Stimulated activated CD4-positive, alpha-beta T cell treated with anti-CD3 and anti-CD28 coated beads, Interleukin-1b, Interleukin-23, amount 100 ng/mL, for 1 hour (primary cell): ENCODE measurements at places on chromosomes 4 and X.

DNA sequence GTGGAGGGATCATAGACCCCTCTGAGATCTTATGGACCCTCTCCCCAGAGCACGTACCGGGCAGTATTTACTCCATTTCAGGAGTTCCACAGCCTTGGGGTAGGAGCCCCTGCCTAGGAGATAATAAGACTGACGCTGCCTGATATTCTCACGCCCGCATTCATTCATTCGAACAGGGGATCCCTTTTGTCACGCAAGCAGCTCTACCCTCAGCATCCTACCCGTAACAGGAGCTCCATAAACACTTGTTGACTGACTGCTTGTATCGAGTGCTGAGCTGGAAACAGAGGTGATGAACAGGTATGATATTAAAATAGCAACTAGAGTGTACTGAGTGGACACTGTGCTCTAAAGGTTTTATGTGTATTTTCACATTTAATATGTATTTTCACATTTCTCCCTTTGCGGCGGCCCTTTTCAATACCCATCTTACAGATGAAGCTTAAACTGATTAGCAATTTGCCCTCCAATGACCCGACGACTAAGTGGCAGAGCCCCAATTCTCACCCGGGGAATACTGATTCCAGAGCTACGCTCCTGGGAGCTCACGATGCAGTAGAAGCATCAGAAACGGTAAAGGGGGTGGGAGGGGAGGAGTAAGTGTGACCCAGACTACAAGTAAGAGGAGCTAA lies 888 bp downstream of the RAB28 start:
- DNase-seq = no peak

DNA sequence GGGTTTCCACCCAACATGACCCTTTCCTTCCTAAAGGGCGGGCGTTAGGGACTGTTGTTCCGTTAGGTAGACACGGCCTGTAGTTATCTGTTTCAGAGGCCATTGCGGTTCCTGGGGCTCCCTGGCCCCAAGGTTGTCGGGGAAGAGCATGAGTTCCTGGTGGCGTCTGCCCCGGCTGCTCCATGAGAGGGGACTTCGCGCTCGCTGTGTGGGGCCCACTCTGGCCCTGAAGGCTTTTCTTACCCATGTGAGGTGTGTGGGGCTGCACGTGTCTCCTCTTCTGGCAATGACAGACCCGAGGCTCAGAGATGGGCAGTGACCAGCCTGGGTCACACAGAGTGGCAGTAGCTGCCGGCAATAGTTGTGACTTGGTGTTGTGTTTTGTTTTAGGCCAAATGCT lies 9.1 kb downstream of the TADA2B start:
- DNase-seq = no peak

DNA sequence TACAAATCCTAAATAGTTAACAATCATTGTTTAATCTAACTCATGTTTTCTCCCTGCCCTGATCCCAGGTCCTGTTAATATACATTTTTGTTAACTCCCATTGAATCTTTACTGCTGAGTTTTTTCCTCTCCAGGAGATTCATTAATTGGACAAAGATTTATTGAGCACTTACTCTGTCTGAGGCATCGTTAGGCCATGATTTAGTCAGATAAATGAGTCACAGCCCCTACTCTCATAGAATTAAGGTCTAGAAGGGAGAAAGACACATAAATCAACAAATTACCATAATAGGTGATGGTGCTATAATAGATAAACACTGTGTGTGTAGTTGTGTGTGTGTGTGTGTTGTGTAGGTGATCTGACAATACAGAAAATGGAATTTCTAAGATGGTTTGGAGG lies 112.5 kb downstream of the MAPK10 start:
- DNase-seq = no peak

DNA sequence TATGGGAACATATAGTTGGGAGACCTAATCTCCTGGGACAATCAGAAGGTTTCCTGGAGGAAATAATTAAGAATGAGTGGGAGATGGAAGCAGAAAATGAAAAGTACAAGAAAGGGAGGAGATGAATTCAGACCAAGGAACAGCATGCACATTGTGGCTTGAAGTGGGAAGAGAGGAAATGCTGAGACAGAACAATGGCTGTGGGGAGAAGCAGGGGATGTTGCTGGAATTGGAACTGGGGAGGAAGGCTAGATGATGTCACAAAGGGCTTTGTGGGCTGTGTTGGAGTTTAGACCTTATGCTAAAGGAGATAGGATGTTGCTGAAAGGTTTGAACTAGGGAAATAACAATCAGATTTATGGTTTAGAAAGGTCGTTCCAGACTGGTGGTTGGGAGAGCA lies 119.5 kb upstream of the DIPK2B start:
- DNase-seq = no peak

DNA sequence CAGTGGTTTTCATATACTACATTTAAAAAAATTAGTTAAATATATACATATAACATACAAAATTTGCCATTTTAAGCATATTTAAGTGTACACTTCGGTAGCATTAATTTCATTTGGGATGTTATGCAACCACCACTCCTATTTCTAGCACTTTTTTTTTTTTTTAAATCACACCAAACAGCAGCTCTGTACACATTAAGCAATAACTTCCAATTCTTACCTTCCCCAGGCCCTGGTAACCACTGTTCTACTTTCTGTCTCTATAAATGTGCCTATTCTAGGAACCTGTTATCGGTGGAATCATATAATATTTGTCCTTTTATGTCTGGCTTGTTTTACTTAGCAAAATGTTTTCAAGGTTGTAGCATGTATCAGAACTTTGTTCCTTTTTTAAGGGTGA lies 39.1 kb downstream of the TMEM164 start:
- DNase-seq = no peak

DNA sequence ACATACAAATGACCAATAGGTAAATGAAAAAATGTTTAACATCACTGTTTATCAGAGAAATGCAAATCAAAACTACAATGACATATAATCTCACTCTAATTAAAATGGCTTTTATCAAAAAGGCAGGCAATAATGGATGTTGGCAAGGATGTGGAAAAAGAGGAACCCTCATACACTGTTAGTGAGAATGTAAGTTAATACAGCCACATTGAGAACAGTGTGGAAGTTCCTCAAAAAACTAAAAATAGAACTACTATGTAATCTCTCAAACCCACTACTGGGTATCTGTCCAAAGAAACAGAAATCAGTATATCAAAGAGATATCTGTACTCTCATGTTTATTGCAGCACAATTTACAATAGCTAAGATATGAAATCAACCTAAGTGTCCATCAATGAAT lies 165.9 kb upstream of the HHIP start:
- DNase-seq = no peak

DNA sequence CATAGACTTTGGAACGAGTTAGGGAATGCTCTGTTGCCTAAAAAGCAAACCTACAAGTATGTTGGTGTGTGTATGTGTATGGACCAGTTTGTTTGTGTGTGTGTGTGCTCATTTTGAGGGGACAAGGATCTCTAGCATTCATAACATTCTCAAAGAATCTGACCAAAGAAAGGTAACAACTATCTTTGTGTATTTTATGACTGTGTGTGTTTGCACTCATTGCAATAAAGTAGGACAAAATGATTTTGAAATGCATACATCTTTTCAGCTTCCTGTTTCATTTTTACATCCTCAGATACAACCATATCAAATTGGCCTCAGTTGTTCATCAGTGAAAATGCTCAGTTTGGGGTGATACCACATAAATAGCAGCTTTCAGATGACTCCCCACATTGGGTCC lies 8.3 kb upstream of the XK start:
- DNase-seq = no peak

DNA sequence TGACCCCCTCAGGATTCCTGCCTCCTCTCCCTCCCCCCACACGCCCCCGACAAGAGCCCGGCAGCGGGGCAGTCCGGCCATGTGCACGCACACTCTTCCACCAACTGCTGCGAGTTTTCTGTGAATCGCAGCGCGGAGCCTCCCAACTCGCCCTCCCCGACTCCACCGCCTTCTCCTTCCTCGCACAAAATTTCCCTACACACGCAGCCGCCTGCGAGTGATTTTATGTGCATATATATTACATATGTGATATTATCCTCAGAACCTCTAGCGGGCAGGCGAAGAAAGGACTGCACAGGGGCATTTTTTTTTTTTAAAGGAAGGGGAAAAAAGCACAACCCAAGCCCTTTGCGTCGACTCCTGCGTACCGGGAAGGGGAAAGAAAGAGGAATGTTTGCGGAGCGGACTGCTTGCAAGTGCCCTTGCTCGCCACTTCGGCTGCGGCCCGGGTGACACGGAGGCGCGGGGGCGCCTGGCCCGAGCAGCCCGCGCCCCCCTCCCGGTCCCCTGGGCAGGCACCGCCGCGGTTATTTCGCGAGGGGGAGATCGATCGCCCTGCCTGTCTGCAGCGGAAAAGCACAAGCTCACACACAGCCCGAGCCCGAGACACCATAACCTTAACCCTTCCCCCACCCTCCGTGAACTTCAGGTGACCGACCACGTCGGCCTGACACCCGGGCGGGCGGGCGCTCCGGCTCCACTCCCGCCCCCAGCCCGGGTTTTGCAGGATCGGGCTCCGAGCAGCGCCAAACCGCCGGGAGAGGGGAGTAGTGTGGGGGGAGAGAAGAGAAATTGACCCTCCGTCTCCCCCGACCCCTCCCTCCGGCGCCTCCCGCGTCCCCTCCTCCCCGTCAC lies 2.3 kb downstream of the ZNF827 start:
- no peak for DNase-seq

DNA sequence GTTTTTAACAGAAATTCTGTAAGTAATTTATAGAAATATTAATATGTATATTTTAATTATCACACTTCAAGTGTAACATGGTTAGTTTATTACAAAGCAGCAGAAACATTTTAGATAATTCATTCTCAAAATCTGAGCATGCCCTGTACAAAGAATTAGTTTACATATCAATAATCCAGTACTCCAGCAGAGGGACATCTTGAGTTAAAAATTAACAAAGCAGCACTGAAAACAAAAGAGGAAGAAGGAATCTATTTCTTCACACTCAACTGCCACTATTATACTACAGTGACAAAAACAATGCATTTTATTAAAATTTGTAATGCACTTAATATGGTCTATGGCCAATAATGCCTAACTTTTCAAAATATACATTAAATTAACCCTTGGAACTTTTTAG lies 179.1 kb upstream of the KLHL4 start:
- no peak for DNase-seq

DNA sequence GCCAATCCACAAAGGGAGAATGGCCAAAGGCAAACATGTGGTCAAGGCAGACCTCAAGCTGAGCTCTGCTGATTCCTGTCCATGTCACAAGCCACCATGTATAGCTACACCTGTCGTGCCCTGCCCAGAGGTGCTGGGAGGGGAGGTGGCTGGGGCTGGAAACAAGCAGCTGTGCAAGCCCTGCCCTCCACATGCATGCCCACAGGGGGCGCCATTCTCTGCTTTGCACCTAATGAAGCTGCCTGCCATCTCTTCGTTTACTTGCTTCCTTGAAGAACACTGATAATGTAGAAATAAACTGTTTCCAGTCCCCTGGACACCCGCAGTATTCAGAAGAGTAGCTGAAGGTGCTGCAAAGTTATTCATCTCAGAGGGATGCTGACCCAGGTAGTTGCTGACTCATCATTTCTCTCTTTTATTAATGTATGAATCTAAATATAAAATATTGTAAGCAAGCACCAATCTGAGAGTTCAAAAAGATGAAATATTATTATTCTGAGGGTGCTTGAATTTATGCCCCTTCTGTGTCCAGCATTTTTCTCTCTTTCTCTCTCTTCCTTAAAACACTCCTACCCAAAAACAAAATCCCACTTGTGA lies 278.6 kb downstream of the ADGRA3 start:
- no peak for DNase-seq

DNA sequence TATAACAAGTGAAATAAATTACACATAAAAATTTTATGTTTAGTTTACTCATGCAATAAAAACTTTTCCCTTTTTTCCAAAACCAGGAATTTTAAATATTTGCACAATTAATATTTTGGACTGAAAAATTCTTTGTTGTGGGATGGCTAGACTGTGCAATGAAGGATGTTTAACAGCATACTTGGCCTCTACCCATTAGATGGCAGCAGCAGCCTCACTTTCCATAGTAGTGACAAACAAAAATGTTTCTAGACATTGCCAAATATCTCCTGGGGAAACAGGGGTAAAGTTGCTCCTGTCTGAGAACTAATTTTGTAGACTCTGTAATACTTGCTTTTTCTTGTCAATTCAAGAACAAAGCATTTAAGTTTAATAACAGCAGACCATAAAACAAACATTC lies 49.8 kb downstream of the SCLT1 start:
- no peak for DNase-seq

GRCh38 chr4:16717266-16717970 lies 181.0 kb downstream of the LDB2 start:
- DNase-seq = no peak

- no peak for DNase-seq
Observed at GRCh38 chrX:72245461-72246089, 6.7 kb upstream of the ERCC6L start.

DNA sequence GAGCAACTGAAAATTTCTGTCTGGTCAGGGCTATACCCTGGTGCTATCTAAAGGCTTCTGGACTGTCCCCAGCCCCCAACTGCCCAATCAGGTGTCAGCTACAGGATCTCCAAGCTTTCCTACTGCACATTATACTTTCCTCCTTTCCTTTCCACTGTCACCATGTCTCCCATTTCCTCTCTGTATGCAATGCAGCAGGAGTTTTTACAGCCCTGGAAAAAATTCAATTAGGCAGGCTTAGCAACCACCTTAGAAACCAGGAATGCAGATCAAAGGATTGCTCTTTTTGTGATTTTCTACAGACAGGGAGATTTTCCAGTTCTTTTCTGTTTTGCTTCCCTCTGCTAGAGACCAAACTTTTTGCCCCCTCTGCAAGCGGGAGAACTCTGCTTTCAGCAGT lies 6.0 kb upstream of the NAF1 start:
- DNase-seq = no peak

DNA sequence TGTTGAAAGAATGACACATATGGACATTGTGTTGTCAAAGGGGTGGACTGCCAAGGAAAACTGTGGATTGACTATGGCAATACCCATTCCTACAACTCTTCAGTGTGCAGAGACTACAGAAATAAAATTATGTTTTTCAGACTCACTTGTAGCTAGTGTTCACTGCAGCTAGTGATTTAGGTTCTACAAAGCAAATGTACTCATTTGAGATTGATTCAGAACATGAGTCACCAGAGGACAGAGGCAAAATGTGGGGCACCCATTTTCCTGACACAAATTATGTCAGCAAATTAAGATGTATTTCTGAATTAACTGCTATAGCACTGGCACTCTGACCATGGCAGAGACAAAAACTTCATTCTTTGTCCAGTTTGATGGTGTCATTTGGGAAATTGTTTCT lies 40.7 kb downstream of the SPCS3 start:
- DNase-seq = no peak

DNA sequence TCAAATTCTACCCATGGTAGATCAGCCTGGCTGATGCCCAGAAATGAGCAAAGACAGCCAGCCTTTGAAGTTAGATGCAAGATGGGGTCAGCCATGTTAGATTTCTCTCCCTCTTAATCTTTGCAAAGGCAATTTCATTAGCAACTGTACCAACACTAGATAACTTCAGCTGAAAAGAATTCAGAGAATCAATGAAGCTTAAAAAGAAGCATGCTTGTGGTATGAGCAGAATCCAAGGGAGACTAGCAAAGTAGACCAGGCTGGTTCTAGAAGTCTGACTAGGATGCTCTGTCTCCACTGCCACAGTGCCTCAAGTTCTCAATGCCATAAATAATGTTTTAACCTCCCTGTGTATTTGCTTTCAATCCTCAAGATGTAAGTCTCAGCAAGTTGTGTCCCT lies 247.3 kb downstream of the SLC7A11 start:
- no peak for DNase-seq
